ENCODE measurements at places on chromosomes 1 and 21.

GRCh38 chr1:20665726-20666125, 4.6 kb upstream of the DDOST start:
- DNase-seq: no peak

- no peak for DNase-seq
These were observed 6.8 kb upstream of the C1orf210 start for GRCh38 chr1:43292216-43292615.

DNA sequence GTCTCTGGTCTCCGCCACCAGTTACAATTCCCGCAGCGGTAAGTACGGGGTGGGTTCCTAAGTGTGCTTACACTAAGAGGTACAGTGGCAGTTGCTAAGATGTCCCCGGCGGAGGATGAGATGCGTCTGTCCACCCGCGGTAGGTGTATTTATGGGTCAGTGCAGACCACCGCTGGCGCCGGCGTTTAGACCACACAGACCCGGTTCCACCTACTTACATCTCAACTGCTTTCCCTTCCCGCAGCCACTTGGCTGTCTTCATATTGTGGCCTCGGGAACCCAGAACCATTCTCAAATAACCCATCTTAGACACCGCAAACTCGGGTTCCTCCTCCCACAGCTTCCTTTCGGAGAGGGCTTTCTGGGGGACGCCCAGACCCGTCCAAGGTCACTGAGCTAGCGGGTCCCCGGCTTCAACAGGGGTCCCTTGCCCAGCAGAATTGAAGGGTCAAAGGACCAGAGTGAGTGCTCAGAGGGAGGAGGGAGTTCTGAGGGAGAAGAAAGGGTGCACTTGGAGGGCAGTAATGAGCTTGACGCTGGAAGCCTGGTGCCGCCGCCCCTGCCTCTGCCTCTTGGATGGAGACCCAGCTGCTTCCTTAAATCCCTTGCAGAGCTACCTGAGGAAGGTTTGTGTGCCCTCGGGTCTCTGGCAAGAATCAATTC, 8.6 kb downstream of the NR5A2 start:
- DNase-seq: no peak

GRCh38 chr1:145799806-145800205, 24.1 kb downstream of the RNF115 start:
- DNase-seq: no peak

- DNase-seq: no peak
These were observed 207.7 kb upstream of the GJB5 start for GRCh38 chr1:34547046-34547674.

Data from HCEC 1CT (cell line).